ENCODE measurements at places on chromosomes 5 and 9. TPM values are rescaled to one million over a fixed set of nuclear protein-coding genes. Genes with fewer than 3 reads are reported as not detected.

The PCDHB3 gene
- polyA plus RNA-seq = 1.6 TPM

The TRPM3 gene
- polyA plus RNA-seq = 0.19 TPM

The ANGPTL2 gene
- 63.6 TPM for polyA plus RNA-seq

The TMEM167A gene
- 56.2 TPM for polyA plus RNA-seq

The HTR4 gene
- polyA plus RNA-seq = not detected

The COMMD10 gene
- 27.0 TPM for polyA plus RNA-seq
